ENCODE measurements at places on chromosomes 1 and 21.
A peak's percentile ranks its signal among the peaks of the same experiment; 100 is the strongest.

GRCh38 chr1:61782771-61783170, 40.5 kb downstream of the PATJ start:
- DNase-seq = peak; percentile 20

GRCh38 chr1:92538413-92539061, 51.8 kb upstream of the GFI1 start:
- DNase-seq = no peak

DNA sequence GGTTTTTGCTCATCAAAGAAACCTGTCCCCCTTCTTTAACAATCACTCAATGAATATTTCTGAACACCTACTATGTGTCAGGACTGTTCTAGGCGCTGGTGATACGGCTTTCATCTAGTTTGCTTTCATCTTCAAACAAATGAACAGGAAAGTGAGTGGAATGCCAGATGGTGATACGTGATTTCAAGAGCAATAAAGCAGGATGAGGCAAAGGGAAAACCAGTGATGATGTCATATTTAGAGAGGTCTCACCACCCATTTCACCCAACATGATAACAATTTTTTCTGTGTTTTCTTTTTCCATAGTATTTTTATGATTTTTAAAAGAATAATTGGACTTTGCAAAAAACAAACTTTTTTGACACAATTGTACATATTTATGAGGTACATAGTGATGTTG, 11.3 kb upstream of the SLC6A17 start:
- no peak for DNase-seq

GRCh38 chr1:226915672-226915995, 24.5 kb upstream of the COQ8A start:
- no peak for DNase-seq

- DNase-seq = no peak
These were observed 41.6 kb downstream of the KIRREL1 start for GRCh38 chr1:158035014-158035413.

DNA sequence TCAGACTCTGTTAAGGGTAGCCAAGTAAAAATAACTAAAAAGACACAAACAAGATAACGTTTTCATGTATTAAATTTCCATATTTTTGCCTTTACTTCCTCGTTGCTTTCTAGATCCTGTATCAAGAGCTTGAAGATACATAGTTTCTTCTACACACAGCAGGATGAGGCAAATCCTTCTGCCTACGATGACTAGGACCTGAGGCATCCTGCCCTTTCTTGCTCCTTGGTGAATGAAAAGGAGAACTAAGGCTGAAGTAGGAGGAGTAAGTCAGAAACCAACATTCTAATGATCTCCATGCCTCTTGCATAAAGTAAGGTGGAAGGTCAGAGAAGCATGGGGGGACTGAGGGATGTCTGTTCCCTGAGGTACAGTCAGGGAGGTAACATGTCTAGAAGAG, 102.6 kb downstream of the GPATCH2 start:
- no peak for DNase-seq

DNA sequence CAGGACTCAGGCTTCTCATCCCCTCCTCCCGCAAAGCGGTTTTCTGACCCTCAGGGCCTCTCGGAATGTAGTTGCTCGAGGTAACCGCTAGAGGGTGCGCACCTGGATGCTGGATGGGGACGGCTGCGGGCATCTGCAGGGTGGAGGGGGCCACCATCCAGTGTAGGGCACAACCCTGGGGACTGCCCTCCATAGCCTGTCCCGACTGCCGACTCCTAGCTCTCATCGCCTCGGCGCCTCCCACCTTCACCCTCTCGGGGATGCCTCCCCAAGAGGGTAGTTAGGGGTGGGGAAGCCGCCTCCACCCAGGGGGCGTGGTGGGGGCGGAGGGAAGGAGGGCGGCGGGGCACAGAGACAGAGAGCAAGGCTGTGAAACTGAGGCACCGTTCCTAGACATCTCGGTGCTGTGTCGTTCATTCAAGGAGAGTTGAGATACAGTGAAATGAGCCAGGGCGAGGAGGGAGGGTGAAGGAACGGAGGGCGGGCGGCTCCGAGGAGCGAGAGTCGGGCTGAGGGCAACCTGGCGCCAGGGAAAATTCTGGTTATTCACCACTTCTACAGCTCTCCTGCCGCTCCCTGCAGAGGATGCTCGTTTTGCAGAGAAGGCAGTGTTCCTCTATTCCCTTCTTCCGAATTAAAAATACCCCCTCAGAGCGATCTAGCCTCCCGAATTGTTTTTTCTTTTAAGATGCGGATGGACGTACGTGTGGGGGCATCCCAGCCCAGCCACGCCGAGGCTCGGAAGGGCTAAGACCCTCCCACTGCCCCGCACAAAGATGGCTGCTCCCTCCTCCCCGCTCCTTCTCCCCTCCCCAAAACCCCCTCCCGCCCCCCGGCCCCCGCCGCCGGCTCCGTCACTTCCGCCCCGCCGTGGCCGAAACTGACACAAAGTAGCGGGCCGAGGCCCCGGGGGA, at the start of gene ATP8B2:
ATP8B2 (plus strand) TSS at position 857 of the 914 bp plus-strand sequence. CDS start 2,617 bp downstream, outside the sequence.
- peak; percentile 65 for DNase-seq

DNA sequence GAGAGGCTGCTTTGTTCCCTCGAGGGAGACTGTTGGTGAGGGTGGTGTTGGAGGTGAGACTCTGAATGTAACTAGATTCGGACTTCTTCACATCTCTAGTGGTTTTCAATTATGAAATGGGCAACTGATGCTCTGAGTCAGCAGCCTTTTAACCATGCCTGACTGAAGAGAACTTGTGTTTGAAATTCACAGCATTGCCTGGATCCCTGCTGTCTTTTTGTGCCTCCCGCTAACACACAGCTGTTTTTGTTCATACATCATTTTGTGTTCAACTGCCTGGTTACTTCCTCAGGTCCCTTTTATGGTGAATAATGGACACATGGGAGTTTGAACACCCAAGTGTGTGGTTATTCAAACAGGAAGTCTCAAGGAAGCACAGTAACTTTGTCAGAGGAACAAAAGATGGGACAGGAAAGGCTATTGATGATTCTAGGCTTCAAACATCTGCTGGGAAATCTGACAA, 16.8 kb downstream of the LAMC1 start:
- DNase-seq = no peak

- no peak for DNase-seq
These were observed 1.9 kb downstream of the PABPC4 start for GRCh38 chr1:39574646-39575045.

DNA sequence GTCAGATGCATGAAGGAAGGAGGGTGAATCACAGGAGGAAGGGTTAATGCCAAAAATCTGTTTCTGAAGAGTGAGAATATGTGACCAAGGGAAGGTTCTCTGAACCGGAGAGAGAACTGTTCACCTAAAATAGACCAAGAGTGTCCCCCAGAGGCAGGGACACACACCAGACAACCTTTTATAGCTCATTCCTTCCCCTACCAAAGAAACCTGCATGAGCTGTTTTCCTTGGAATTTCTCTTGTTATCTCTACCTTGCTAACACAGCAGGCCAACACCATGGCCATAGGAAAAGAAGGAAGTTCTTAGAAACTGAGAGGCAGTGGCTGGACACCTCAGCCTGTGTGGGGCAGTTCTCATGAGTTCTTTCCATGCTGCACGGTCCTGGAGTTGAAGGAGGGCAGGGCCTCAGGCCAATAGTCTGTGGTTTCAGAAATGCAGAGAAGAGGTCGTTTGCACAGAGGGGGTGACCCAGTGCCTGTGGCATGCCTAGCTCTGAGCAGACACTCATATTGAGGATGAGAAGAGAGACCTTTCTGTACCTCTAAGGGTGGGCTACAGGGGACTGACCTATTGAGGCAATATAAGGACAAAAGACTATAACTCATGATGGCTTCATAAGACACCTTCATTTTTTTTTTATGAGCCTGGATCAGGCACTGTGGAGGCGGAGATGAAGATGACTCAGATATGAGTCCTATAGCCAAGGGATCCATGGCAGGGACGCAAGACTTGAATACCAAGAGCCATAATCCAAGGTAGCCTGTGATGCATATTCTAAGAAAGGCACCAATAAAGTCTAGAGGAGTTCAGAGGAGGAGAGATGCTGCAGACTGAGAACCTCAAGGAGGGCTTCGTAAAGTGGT, 39.4 kb downstream of the IGFN1 start:
- no peak for DNase-seq

- DNase-seq = no peak
These were observed 46.8 kb downstream of the ELAVL4 start for GRCh38 chr1:50155541-50155940.

- no peak for DNase-seq
These were observed 9.7 kb upstream of the EPHA2 start for GRCh38 chr1:16165548-16165947.

DNA sequence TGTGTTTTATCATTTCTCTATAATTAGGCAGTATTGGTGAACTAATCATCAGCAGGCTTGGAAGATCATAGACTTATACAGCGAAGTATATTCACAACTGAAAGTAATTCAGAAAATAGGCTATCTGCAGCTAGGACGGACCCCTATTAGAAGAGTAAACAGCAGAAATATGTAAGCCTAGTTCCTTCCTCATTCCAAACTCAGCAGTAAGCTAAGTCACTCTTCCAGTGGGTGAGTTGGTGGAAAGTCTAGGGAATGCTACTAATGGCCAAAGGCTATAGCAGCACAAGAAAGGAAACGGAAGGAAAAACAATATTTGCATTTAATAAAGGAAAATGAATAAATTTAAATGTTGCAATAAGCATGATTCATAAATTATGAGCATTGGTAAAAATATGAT, 918.1 kb upstream of the TMPRSS15 start:
- no peak for DNase-seq

GRCh38 chr1:158163000-158163947, 17.4 kb upstream of the CD1D start:
- no peak for DNase-seq

- no peak for DNase-seq
These were observed 18.7 kb upstream of the CD55 start for GRCh38 chr1:207302618-207303393.

GRCh38 chr1:39833621-39834385, 45.1 kb upstream of the BMP8B start:
- no peak for DNase-seq

DNA sequence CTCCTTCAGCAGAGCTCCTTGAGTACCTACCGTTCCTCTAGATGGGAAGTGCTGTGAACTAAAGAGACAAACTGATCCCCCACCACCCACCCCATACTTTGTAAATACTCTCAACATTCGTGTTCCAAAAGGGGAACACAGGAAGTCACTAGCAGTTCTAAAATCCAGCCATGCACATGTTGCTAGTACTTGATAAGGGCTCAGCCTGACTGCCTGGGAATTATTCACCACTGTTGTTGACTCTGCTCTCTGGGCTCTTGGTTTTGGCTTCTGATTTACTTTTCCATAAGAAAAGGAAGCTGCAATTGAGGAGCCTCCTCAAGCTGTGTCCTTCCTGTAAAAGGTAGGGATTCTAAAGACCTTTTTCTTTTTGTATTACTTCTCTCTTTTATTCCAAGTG, 67.5 kb downstream of the IVNS1ABP start:
- DNase-seq = no peak

DNA sequence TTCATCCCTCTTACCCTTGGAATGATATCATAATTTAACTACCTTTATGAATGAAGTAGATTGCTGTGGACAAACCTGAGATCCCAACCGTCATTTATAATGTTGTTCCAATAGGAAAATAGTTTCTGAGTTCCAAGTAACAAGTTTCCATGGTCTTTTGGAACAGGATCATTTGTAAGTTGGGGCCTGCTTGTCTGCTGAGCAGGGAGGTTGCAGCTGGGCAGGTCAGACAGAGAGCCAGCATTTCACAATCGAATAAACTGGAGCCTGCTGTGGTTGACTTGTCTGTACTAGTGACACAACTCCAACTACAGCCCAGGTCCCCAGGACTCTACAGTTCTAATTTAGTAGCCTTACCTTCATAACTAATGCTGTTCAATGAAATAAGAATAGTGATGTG, 18.6 kb upstream of the RALGPS2 start:
- no peak for DNase-seq

DNA sequence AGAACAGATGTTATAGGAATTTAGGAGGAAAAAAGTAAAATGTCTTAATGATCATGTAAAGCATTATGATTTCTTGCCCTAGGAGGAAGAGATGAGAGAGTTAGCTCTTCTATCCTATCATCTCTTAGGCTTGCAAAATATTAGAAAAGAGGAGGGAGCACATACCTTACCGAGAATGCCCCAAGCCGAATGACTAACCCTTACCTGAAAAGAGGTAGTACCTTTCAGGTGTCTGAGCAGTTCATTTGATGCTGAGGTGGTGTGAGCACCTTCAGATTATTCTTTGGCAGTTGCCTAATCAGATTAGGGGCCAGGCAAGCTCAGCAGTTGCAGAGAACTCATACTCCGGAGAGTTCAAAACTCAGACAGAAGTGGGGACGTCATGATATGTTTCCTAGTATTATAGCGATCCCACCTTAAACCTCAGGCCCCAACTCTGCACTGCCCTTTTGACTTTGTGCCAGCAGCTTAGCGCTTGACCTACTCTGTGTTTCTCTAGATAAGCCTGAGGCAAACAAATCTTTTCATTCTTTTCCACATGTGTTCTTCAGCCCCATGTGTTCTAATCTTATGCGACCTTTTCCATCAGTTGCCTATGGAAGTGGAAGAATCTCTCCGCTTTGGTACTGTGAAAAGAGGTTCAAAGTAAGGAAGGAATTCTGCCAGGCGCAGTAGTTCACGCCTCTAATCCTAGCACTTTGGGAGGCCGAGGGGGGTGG, 52.5 kb downstream of the ATP2B4 start:
- DNase-seq = no peak

DNA sequence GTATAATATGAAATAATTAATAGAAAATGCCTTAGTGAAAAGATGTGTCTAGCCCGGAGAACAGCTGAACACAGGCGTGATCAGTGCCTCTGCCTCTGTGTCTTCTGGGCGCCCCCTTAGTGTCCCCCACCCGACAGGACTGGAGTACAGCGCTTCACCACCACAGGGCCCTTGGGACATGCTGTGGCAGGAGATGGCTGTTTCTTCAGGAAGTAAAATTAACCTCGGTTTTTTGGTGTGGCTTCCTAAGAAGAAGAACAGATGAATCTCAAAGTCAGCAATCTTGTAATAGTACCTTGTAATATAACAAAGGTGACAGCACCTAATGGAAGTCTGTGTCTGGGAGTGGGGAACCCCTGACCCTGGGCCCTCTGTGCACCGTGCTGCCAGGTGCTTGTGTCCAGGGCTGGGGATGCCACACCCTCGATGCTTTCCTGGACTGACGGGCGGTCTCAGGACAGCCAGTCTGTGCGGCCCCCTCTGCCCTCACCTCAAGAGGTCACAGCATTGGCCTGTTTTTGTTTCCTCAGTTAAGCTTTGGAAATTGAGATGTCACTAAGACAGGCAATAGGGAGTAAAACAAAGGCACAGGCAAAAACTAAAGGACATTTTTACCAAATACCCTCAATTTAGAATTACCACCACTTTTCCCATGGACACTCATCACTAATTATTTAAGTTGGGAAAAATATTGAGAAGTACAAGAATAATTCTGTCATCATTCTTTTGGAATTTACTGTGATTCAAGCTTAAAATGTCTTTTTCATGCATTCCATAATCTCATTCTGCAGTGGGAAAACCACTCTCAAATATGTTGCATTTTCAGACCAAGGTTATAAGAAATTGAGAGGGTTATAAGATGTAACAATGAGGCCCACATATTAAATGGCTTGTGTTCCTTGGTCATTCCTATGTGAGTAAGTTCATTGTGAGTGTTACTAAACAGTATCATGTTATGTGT, 79.3 kb downstream of the ADARB1 start:
- DNase-seq = no peak

Measured in activated CD8-positive, alpha-beta memory T cell treated with anti-CD3 and anti-CD28 coated beads for 1 hour (primary cell).